ENCODE measurements at places on chromosomes 1 and 21. TPM values are rescaled to one million over a fixed set of nuclear protein-coding genes. Genes with fewer than 3 reads are reported as not detected.

NR1I3 gene
- polyA plus RNA-seq = 0.78 TPM

SEC16B gene
- 5.0 TPM for polyA plus RNA-seq

NCAM2 gene
- 10.5 TPM for polyA plus RNA-seq

C8B gene
- not detected for polyA plus RNA-seq

GPR37L1 gene
- 0.08 TPM for polyA plus RNA-seq

GABPA gene
- polyA plus RNA-seq = 27.4 TPM

CCDC185 gene
- polyA plus RNA-seq = not detected

KLF17 gene
- 0.09 TPM for polyA plus RNA-seq

AKR1A1 gene
- 84.8 TPM for polyA plus RNA-seq

HCN3 gene
- polyA plus RNA-seq = 4.0 TPM

- DNase-seq = no peak
Observed at GRCh38 chr1:171222936-171223335, 25.4 kb upstream of the FMO1 start.

- DNase-seq = no peak
Observed at GRCh38 chr1:230832476-230832875, 35.8 kb downstream of the C1orf198 start.

GRCh38 chr1:190177555-190177954 is 300.1 kb downstream of the BRINP3 start:
- no peak for DNase-seq

GRCh38 chr21:46182548-46183336 is 1.5 kb downstream of the SPATC1L start:
- DNase-seq = no peak

DNA sequence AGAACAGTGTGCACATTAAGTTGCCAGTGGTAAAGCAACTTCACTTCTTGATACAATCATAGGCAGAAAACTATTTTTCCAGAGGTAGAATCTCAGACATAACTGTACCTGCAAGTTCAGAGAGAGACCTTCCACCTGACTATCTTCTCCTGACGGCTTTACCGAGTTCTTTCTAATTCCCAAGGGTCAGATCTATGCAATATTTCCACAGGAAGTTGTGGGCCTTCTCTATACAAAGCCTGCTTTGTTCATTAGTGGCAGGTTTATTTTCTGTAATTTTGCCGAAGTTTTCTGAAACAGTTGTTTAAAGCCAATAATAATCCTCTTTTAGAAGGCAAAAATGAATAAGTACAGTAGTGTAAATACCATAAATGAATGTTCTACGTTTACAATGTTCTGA is 58.2 kb upstream of the RCC1 start:
- peak; percentile 18 for DNase-seq

DNA sequence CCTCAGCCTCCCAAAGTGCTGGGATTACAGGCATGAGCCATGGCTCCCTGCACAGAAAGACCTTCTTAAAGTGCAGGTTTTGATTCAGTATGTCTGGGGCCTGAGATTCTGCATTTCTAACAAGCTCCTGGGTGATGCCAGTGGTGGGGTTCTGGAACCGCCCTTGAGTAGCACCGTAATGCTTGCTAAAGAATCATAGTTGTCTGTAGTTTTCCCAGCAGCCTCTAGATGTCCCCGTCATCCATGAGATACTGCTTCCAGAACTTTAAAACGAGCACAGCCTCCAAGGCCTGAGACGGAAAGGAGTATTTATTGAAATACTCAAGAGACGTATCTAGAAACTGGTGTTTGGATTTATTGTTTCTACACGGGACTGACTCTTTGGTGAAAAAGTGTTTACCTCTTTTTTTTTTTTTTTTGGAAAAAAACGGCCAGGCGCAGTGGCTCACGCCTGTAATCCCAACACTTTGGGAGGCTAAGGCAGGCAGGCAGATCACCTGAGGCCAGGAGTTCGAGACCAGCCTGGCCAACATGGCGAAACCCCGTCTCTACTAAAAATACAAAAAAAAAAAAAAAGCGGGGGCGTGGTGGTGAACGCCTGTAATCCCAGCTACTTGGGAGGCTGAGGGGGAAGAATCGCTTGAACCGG is 2.6 kb upstream of the TOR3A start:
- peak; percentile 83 for DNase-seq

DNA sequence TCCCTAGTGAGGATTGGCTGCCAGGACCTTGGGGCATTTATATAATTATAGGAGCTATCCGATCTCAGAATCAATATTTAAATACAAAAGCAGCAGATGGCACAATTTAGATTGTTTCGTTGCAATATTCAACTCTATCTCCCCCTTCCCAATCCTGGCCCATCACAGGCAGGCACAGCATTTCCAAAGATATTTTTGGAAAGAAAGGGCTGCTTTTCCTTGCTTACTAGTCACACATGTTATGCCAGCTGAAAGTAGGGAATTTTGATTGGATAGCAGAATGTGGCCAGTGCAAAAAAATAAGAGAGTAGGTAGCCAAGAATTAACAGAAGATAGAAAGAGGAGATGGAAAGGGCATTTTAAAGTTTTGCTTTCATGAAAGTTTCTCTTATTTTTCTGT is 37.9 kb downstream of the IL12RB2 start:
- no peak for DNase-seq

DNA sequence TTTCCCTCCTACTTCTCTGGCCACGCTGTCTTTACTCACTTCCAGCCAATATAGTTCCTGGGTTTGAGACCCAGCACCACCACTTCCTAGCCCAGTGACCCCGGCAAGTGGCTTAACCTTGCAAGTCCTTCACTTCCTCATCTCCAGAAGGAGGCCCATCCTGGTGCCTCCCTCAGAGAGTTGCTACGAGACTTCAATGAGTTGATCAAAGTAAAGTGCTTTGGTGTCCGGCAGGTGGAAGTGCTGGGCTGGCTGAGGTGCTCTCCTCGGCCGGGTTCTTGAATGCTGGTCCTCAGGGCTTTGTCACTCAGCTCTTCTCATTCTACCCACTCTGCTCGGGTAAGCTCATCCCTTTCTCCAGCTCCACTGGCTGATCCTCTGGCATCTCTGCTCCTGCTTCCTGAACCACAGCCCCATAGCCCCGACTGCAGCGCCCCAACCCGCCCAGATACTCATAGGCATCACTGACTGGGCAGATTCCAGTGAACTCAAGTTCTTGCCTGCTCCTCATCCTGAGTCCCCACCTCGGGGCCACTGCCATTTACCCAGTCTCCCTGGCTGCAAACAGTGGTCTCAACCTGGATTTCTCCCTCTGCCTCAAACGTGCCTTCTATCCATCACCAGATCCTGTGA is 75.8 kb upstream of the WNT4 start:
- no peak for DNase-seq

- peak; percentile 84 for DNase-seq
Observed at GRCh38 chr1:218346391-218347204, 1.5 kb downstream of the TGFB2 start.

DNA sequence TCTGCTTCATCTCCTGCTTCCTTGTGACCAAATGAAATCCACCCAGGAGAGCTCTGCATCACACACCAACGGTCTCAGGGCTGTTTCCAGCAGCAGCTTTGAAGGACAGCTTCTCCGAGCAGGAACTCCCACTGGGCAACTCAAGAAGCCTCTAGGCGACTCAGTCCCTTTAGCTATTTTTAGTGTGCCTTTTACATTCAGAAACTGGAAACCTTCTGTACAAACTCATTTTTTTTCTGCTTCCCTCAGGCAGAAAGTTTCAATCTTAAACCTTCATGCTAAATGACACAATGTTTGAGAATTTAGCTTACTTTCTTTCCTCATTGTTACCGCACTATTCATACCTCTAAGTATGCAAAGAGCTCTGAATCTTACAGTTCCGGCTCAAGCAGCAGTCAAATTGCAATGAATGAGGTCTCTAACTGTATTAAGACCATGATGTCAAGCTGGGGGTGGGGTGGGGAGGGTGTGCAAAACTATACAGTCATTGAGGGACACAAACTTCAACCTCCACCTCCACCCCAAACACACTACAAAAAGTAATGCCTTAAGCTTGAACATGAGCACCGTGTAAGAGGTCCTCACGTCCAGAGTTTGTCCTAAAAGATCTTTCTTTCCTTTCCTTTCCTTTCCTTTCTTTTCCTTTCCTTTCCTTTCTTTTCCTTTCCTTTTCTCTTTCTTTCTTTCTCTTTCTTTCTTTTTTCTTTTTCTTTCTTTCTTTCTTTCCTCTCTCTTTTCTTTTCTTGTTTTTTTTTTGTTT is 16.4 kb upstream of the TARBP1 start:
- DNase-seq = peak; percentile 92

DNA sequence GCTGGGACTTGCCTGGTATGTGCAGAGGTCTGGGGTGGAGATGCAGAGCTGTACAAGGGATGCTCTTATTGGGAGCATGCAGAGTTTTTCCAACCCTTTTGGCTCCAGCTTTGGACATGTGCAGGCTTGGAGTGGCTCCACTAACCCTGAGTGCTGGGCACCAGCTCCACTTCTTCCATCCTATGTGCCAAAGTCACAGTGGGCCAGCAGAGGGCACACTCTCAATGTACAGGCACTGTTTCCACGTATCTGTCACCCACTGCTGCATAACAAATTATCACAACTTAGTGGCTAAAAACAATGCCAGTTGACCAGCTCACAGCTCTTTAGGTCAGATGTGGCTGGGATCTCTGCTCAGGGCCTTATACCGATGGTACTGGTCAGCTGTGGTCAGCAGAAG is 631.8 kb downstream of the AJAP1 start:
- DNase-seq = no peak

- no peak for DNase-seq
Observed at GRCh38 chr1:174296309-174296708, 137.0 kb downstream of the RABGAP1L start.

DNA sequence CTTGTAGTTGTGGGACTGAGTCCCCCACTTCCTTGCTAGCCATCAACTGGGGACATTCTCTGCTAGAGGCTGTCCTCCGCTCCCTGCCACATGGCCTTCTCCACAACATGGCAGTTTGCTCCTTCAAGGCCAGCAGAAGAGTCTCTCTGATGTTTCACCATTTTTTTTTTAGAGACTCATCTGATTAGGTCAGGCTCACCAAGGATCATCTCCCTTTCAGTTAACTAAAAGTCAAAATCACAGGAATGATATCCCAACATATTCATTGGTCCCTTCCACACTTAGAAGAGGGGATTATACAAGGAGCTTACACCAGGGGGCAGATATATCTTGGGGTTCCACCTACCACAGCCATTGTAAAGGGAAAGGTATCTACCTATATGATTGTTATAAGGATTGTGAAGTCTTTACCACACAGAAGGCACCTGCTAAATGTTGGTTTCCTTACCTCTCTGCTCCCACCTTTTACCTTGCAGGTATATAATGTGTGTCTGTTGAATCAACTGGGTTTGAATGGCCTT is 23.3 kb downstream of the RIMKLA start:
- no peak for DNase-seq

DNA sequence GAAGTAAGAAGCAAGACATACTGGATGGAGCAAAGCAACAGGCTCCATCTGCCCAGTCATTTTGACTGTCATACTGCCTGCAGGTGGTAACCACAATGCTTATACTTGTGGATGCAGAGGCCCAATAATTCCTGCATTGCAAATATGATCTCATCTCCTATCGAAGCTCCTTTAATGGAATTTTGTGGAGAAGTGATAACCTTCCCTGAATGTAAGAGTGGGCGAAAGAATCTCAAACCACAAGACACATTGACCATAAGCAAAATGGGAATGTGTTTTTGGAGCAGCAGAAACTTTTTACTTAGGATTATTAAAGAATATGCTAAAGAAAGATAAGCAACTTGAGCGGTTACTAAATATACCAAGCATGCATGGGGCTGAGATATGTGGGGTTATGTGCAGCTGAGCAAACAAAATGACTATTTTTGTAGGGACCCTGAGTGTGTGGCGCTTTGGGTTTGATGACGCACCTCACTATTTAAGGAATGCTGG is 77.4 kb upstream of the BACH1 start:
- no peak for DNase-seq

Data from muscle of back (tissue), 13 donors.